ENCODE measurements at places on chromosomes 6 and 20.
A peak's percentile ranks its signal among the peaks of the same experiment; 100 is the strongest.

- DNase-seq, result no peak
Observed at GRCh38 chr20:21517566-21518277, 3.9 kb upstream of the NKX2-2 start.

GRCh38 chr20:2809690-2810089 is 5.1 kb upstream of the C20orf141 start:
- no peak for DNase-seq

- DNase-seq, result no peak
Observed at GRCh38 chr6:122077603-122078002, 321.8 kb upstream of the HSF2 start.

DNA sequence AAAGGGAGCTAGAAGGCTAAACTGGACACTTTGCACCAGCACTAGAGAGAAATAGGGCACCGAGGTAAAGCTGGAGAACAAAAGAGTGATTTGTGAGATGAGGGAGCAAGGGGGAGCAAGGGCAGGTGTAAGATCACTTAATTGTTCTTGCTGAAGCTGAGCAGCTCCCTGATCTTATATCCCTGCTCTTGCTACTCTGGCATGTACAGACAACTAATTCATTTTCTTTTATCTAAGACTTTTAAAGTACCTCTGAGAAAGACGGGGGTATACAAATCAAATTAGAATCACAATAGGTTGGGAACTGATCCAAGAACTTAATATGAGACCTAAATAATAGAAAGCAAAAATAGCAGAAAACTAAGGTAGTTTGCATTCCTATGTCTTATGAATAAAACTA is 381.7 kb upstream of the POU3F2 start:
- DNase-seq, result no peak

DNA sequence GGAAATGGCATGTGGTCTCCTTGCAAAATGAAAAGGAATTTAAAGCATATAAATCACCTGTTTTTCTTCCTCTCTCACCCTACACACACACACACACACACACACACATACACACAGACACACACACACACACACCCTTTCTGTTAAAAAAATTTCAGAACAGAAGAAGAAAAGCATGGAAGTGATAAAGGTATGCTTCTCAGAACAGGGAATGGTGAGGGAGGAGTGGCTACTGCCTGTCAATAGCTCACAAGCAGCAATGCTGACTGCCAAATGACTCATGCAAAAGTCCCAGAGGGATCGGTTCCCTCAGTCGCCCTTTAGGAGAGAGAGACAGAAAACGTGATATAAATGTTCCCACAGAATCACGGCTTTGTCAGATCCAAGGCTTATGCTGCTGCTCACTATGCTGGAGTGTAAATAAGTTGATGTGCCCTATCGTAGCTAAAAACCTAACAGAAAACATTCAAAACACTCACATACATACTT is 102.6 kb downstream of the IBTK start:
- peak; percentile 86 for DNase-seq

DNA sequence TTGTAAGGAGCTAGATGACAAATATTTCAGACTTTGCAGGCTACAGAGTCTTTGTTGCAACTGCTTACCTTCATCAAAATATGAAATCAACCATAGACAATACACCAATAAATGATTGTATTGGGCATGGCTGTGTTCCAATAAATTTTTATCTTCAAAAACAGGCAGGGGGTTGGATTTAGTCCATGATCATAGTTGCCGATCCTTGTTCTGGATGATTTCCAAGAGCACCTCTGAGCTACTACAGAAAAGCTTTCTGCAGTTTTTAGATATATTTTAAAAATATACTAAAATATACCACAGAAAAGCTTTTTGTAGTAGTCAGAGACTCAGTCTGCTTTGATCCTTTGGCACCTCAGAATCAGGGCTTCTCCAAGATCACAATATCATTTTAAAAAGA is 145.0 kb downstream of the HTR1B start:
- no peak for DNase-seq

DNA sequence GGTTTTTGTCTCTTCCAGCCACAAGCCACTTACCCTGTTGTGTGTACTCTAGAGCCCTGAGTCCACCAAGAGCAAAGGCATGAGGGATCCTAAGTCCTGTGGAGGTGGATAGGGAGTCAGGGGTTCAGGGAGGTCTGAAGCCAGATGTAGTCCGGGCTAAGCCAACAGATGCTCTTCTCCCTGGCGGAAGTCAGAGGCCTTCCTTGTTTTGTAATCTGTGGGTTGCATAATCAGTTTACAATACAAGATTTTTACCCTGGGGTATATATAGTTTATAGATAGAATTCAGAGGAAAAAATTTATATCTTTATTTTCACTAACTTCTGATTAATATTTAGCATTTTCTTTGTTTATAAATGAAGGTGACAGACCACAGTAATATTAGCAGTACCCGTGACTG is 9.2 kb downstream of the LAMP5 start:
- no peak for DNase-seq

GRCh38 chr6:22106451-22106850 is 190.4 kb downstream of the PRL start:
- DNase-seq, result peak; percentile 62

GRCh38 chr20:31845300-31845863 is at the start of gene FOXS1:
FOXS1 (minus strand) TSS chr20:31845604; CDS start chr20:31845542, 62 bp downstream.
- no peak for DNase-seq

DNA sequence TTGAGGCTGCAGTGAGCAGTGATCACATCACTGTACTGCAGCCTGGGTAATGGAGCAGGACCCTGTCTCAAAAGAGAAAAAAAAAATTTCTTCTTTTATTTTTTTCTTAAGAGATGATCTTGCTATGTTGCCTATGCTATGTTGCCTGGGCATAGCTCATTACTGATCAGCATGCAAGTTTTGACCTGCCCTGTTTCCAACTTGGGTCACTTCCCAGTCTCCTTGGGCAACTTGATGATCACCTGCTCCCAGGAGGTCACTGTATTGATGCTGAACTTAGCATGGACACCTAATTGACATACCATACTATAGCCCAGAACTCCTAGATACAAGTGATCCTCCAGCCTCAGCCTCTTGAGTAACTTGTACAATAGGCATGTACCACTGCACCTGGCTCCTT is 30.7 kb upstream of the NANP start:
- DNase-seq, result no peak

GRCh38 chr20:48722737-48723191 is 105.0 kb downstream of the PREX1 start:
- DNase-seq, result peak; percentile 32

DNA sequence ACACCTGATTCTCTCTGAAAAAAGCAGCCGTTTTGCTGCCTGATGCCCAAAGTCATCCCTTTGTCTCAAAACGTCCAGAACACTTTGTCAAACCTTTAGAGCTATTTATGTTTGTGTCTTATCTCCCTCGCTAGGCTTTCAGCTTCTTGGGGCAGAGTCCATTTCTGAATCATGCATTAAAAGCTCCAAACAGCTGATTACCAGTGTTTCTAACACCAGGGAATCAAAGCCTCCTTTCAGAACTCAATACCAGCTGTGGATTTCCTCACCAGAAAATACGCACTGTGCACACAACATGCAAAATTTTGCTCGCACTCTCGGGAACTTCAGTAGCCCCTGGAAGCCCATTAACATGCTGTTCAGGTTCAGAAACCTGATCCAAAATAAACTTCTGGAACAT is 333.3 kb downstream of the HACE1 start:
- no peak for DNase-seq

DNA sequence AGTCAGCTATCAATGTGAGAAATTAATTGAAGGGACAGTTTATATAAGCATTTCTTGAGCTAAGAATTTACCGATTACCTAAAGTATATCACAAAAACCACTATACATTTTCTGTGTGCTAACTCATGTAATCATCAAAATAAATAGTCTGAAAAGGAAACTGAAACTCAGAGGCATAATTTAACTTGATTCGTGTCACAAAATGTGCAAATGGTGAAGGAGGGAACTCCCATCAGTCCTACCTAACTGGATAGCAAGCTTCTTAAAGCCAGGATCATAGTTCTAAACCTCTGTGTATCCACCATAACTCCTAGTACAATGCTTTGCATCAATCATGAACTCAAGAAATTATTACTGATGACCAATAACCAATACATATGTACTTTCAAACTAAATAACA is 91.0 kb downstream of the ASCC3 start:
- no peak for DNase-seq

DNA sequence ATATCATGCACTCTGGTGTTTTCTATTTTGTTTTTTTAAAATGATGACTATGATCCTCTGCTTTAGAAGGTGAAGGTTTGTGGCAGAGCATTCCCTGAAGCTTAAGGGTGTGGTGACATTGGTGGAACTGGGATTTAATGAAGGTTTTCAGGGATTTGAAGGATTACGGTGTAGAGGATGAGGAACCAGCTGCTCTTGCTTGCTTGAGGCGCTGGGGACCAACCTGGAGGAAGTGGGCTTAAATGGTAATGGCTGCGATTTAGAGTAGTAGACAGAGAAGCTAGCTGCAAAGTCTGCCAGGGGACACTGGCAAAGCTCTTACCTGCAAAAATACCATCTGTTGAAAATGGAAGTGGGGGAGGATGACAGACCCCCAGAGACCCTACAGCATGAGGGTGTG is 241.8 kb downstream of the CLIC5 start:
- DNase-seq, result no peak
